Activated naive CD4-positive, alpha-beta T cell treated with anti-CD3 and anti-CD28 coated beads for 36 hours (primary cell): ENCODE measurements at places on chromosomes 5 and 9.

GRCh38 chr5:179765400-179765799 is 28.4 kb upstream of the LTC4S start:
- no peak overlapping the region for H3K27ac ChIP-seq
- peaks cover 48% of the 10 kb centered on the region for H3K4me1 ChIP-seq
- H3K36me3 ChIP-seq: peaks cover 24% of the 10 kb centered on the region
- H3K27me3 ChIP-seq: no peaks in the 10 kb centered on the region
- no peak for DNase-seq

DNA sequence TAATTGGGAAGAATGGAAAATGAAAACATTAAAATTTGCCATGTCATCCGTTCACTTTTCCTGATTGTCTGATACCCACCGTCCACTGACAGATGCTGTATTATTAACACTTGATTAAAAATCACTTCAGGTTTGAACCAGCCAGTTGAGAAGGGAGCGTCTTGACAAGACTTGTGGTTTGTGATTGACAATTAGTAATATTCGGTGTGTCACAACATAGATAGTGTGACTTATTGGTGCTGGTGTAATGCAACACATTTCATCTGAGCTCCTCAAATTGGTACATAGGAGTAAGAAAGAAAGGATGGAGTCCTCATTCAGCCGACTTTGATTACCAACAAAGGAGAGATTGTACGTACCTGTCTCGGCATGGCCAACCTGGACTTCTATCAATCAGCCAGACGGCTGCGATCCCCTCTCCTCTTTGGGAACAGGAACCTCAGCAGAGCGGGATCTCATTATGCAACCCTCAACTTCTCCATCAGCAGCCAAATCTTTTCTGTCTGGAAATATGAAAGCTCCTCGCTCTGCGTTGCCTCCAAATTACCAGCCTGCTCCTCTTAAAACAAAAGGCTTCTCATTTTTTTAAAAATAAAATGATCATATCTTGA is 211.7 kb upstream of the MVB12B start:
- peaks cover 6% of the 10 kb centered on the region for H3K27me3 ChIP-seq
- no peak overlapping the region for H3K27ac ChIP-seq
- DNase-seq: no peak
- no peaks in the 10 kb centered on the region for H3K4me1 ChIP-seq
- no peak overlapping the region for H3K4me3 ChIP-seq
- no peaks in the 10 kb centered on the region for H3K36me3 ChIP-seq

GRCh38 chr9:91001146-91001611 is 199.6 kb downstream of the SYK start:
- H3K27me3 ChIP-seq: no peaks in the 10 kb centered on the region
- H3K27ac ChIP-seq: no peak overlapping the region
- peak; percentile 18 for DNase-seq
- peaks cover 11% of the 10 kb centered on the region for H3K4me1 ChIP-seq
- no peak overlapping the region for H3K4me3 ChIP-seq

DNA sequence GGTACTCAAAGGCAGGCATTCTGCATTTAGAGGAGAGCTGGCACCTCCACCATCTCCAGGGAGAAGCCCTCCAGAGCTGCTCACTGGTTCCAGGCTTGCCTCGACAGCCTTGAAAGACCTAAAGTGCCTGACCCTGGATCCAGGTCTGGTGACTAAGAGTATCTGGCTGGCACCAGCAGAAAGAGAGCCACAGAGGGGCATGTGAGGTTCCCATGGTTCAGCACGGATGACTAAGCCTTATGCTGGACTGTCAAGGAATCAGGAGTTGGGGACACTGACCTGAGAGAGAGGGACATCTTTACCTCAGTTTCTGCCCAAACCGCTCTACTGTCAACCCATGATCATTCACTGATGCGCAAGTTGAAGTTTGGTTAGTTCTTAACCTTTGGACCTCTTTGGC is 3.0 kb downstream of the ACTL7A start:
- DNase-seq: no peak
- H3K36me3 ChIP-seq: peaks cover 23% of the 10 kb centered on the region
- no peaks in the 10 kb centered on the region for H3K4me1 ChIP-seq

DNA sequence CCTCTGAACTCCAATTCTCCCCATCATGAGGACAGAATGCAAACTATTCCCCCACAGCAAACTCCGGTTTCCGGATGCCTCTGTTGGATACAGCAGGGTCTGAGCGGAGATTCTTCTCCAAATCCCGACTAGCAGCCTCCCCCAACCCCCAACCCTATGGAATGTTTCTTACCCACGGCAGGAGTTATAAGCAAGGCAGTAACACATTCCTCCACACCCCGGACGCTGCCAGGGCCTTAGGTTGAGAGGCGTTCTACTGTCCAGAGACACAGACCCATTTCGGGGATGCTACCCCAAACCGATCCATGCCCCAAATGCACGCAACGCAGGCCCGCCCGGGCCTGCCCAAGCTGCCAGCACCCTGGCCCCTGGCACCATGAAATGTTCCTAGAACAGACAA is 85.6 kb upstream of the LMX1B start:
- H3K4me3 ChIP-seq: no peak overlapping the region
- no peaks in the 10 kb centered on the region for H3K27me3 ChIP-seq
- no peak overlapping the region for H3K27ac ChIP-seq
- no peak for DNase-seq
- peaks cover 10% of the 10 kb centered on the region for H3K4me1 ChIP-seq

DNA sequence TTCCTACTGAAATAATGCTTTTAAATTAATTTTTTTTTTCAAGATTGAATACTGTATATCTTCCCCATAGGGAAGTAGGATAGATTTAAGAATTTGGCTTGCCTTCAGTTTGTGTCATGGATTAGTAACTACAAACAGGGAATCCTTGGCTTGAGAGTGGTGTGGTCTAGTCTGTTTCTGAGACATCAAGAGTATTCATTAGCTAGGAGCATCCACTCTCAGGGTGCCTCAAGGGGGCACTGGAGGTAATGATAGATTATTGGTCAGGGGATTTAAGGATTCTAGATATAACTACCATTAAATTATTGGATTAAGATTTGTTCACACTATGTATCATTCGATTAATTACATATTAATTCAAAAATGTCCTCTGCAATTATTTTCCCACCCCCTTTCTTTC is 91.8 kb upstream of the TXNDC8 start:
- H3K4me1 ChIP-seq: no peaks in the 10 kb centered on the region
- H3K36me3 ChIP-seq: no peaks in the 10 kb centered on the region
- peaks cover 3% of the 10 kb centered on the region for H3K27me3 ChIP-seq
- H3K27ac ChIP-seq: no peak overlapping the region
- DNase-seq: no peak

GRCh38 chr5:154086641-154087040 is 47.9 kb downstream of the MFAP3 start:
- no peak for DNase-seq
- peaks cover 9% of the 10 kb centered on the region for H3K27me3 ChIP-seq
- H3K27ac ChIP-seq: no peak overlapping the region

- H3K36me3 ChIP-seq: no peaks in the 10 kb centered on the region
- H3K4me1 ChIP-seq: no peaks in the 10 kb centered on the region
- no peak overlapping the region for H3K27ac ChIP-seq
- no peak for DNase-seq
Observed at GRCh38 chr9:95605816-95606488, 89.2 kb upstream of the PTCH1 start.

GRCh38 chr9:31334837-31335528 is 1049.5 kb upstream of the ACO1 start:
- no peak for DNase-seq
- H3K27ac ChIP-seq: no peak overlapping the region
- H3K4me1 ChIP-seq: peaks cover 20% of the 10 kb centered on the region
- H3K4me3 ChIP-seq: no peak overlapping the region

DNA sequence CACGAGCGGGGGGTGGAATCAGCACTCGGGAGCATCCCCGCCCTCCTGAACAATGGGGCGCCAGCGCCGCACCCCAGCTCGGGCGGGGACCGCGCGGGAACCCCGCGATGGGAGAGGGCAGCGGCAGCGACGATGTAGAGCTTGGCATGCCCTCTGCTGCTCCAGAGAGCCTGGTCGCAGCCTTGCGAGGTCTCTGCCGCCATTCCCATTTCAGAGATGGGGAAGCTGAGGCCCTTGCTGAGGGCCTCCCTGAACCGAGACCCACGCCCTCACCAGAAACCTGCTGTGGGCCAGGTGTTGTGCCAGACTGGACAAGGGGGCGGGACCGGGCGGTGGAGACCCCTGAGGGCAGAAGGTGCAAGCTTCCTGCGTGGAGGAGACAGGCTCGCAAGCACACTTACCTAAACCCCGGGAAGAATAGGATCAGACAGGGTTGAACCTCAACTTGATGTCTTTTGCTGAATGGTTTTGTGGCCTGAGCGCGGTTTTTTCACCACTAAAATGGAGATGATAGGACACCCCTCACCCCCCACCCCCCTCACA is 647 bp upstream of the MEGF9 start:
- no peaks in the 10 kb centered on the region for H3K27me3 ChIP-seq
- no peak overlapping the region for H3K27ac ChIP-seq
- H3K4me1 ChIP-seq: peaks cover 35% of the 10 kb centered on the region
- no peaks in the 10 kb centered on the region for H3K36me3 ChIP-seq
